RPMI7951 (cell line): ENCODE measurements at places on chromosomes 2 and 18.
A peak's percentile ranks its signal among the peaks of the same experiment; 100 is the strongest.

- DNase-seq: no peak
Observed at GRCh38 chr2:241067501-241068135, 34.5 kb downstream of the MTERF4 start.

GRCh38 chr2:42105330-42106256 lies 57.8 kb downstream of the PKDCC start:
- no peak for DNase-seq

DNA sequence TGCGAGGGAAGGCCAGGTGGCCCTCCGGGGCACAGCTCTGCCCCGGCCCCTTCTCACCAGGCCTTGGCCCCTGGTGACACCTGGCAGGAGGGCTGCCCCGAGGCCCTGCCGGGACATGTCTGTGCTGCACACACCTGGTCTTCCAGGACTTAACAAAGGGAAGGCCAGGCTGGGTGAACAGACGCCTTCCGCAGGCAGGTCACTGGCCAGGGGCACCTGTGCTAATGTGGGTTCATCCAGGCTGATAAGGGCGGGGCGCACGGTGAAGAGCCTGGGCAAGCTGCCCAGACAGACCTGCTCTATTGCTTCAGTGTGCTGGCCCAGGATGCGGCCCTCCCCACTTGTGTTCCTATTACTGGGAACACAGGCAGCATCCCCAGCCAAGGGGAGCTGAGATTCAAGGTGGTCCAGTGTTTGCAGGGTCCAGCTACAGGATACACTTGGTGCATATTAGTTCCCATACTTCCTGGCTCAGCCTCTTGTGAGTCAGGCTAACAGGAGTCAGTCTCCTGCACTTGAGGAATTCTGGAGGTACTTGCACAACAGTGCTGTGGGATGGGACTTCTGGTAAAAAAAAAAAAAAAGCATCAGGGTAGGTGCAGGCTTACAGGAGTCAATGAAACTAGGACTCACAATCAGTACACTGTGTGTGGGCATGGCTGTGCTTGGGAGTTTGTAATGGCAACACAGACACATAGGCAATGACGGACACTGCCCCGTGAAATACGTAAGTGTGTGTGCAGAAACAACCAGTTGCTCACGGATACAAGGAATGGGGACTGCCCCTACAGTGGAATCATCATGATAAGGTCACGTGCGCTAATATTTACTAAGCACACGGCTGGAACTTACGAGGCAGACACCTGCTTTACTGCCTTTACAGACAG lies 261.4 kb downstream of the TWIST2 start:
- no peak for DNase-seq

DNA sequence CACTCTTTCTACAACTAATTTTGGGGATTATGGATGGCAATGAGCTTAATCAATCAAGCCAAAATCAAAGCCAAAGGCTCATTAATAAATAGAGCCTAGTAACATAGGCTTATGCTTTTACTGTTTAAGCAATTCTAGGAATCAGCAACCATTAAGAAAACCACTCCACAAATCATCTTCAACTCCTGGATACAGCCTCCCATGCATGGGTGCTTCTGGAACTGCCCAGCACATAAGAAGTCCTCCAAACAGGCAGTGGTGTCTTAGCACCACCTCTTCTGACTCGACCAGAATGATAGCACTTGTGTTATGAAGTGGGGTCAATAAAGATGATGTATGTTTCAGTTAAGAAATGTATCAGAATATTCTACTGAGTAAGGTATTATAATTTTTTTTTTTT lies 104.4 kb upstream of the SERPINE2 start:
- DNase-seq: no peak

GRCh38 chr2:137824501-137824900 lies 139.8 kb upstream of the HNMT start:
- no peak for DNase-seq

- DNase-seq: no peak
Observed at GRCh38 chr2:88351249-88351601, 101.3 kb downstream of the FOXI3 start.

DNA sequence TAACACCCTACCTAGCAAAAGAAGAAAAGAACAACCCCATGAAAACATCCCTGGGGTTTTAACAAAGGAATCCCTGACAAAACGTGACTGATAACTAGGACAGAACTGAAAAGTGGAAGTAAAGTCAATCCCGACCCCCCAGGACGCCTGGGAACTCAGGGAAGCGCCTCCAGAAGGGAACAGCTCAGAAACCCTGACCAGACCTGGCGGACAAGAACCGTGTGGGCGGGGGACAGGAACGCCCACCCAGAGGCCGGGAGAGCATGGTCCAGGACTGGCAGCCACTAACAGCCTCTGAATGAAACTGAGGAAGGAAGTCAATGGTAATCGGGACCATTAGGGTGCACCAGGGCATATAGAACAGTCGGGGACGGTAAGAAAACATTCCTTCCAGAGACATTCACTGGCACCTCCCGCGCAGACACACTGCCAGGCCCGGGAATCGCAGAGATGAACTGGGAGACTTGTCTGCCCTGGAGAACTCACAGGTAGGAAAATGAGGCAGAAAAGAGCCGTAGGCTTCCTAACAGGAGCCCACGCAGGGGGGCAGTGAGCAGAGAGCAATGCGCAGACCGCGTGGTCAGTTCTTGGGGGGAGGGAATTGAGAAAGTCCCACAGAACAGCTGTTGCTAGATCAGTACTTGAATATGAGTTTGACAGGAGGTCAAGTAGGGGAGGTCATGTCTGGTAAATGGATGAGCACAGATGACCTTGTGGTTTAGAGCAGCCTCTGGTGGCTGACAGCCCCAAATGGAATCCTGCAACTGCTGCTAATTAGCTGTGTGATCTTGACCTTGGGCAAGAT lies 1.3 kb upstream of the TBC1D8 start:
- peak; percentile 79 for DNase-seq

- DNase-seq: peak; percentile 48
Observed at GRCh38 chr2:172095905-172096625, 6.6 kb downstream of the DLX2 start.

GRCh38 chr2:242051463-242051862 lies 181.9 kb downstream of the RTP5 start:
- DNase-seq: no peak

GRCh38 chr18:69564602-69565001 lies 163.9 kb downstream of the DOK6 start:
- no peak for DNase-seq

- DNase-seq: no peak
Observed at GRCh38 chr2:217325251-217325650, 465.4 kb upstream of the TNP1 start.

DNA sequence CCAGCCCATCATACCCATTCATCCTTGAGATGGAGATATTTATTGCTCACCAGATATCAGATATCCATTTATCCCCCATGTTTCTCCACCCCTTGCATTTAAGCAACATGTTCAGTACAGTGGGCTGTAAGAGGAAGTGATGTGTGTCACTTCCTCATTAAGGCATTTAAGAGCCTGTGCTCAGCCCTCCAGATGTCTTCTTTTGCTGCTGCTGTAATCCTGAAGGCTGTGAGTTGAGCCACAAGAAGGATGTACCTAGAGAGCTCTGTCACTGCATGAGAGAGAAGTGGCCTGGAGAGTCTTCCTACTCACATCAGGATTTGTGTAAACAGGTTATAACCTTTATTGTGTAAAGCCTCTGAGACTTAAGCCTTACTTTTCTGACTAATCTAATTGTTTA lies 151.8 kb upstream of the UNC80 start:
- DNase-seq: no peak

DNA sequence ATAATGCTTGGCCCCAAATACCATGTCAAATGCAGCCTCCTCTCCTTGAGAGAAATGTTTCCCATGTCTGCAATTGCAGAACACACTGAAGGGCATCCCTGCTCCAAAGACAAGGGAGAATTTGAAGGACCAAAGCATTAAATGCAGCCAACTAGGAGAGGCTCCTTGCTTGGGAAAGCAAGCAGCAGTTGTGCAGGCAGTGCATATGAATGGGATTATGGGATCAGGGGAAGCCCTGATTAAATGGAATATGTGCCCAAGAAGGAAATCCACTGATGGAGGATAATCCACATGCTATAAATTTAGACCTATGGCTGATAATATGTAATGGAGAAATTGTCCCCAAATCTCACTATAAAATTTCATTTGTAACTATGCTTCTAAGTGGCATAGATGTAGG lies 116.1 kb downstream of the NCKAP5 start:
- DNase-seq: no peak

- DNase-seq: no peak
Observed at GRCh38 chr2:98554116-98554861, 54.0 kb downstream of the COA5 start.

DNA sequence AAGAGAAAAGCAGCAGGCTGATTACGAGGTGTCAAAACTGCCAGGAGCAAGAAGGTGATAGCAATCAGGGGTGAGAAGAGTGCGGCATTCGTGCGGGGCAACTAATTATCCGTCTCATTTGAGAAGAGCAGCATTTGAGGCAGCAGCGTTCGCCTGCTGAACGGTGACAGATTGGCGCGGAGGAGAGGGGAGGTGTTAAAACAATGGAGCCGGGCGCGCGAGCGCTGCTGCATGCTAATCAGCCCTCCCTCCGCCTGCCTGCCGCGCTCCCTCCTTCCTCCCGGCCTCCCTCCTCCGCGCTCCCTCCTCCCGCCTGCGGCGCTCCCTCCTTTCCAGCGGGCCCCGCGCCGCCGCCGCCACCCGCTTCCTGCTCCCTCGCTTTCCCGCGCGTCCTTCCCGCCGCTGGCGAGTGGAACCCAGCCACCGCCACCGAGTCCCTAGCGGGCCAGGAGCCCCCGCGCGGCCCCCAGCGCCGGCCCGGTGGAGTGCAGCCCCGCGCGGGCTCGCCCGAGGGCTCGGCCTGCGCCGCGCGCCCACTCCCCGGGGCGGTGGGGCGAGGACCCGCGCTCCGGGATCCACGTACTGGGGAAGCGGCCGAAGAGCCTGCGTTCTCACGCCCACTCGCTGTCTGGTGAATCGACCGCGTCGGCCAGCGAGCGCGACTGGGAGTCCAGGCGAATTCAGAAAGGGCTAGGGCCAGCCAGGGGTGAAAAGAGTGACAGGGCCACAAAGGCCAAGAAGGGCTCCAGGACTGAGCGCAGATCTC lies 69.5 kb upstream of the PSMD14 start:
- DNase-seq: peak; percentile 67

DNA sequence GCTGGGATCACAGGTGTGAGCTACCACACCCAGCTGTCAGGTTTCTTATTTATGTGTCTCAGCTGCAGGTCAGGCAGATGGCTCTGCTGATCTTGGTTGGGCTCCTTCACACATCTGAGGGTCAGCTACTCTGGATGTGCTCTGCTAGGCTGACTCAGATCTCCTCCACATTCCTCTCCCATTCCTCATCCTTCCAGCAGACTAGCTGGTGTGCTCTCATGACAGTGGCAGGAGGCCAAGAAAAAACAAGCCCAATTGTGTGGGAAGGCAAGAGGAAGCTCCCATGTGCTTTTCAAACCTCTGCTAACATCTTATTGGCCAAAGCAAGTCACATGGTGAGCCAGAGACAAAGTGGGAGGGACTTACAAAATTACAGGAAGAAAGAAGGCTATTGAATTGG lies 11.7 kb upstream of the MSH6 start:
- peak; percentile 90 for DNase-seq

DNA sequence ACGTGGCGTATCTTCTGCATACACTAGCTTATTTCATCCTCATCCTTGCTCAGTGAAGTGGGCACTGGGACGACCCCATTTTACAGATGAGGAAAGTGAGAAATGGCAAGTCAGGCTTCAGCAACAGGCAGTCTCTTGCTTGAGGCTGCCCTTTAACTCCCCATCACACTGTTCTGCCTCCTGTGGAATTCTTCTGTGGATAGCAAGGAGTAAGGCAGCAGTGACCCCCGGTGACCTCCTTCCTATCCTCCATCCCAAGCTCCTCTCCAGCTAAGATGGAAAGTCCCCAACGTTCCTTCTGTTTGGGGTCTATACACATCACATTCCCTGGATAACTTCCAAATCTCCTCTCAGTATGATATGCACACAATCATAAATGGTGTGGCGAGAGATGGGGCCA lies 10.5 kb downstream of the ANKRD29 start:
- no peak for DNase-seq

DNA sequence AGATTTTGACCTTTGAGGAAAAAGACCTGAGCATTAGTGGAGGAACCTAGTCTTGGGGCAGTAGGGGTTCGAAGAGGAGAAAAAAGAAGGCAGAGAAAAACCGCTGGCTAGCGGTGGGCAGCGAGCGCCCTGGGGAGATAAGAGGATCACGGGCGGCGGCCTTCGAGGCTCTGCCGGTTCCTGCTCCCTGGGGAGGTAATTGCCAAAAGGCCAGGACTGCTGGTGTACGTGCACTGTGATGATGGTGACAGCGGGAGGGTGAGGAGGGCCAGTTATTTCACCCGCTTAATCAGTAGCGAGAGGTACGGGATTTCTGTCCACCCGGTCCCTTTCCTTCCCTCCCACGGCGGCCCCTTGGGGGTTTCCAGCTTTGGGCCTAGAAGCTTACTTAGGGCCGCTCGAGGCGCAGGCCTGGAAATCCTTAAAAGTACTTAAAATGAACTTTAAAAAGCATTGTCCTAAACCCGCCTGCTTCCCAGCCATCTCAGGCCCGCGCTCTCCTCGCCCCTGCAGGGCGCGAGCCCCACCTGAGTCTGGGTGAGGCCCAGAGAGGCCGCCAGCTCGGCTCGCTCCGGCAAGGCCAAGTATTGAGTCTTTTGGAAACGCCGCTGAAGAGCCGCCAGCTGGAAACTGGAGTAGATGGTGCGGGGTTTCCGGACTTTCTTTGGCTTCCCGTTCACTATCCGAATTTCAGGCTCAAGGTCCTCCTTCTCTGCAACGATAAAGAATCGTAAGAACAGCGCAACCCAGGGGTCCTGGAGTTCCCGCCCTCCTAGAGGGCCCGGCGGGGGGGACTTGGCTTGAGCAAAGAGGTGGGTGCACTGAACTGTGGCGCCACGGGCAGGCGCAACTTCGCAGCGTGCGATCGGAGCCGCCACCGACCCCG lies 1.5 kb downstream of the DLX2 start:
- no peak for DNase-seq

- no peak for DNase-seq
Observed at GRCh38 chr2:155633887-155634570, 698.5 kb downstream of the NR4A2 start.

- peak; percentile 15 for DNase-seq
Observed at GRCh38 chr2:207037896-207038295, 98.6 kb downstream of the CPO start.

- DNase-seq: peak; percentile 74
Observed at GRCh38 chr18:10072671-10073175, 158.9 kb downstream of the VAPA start.

DNA sequence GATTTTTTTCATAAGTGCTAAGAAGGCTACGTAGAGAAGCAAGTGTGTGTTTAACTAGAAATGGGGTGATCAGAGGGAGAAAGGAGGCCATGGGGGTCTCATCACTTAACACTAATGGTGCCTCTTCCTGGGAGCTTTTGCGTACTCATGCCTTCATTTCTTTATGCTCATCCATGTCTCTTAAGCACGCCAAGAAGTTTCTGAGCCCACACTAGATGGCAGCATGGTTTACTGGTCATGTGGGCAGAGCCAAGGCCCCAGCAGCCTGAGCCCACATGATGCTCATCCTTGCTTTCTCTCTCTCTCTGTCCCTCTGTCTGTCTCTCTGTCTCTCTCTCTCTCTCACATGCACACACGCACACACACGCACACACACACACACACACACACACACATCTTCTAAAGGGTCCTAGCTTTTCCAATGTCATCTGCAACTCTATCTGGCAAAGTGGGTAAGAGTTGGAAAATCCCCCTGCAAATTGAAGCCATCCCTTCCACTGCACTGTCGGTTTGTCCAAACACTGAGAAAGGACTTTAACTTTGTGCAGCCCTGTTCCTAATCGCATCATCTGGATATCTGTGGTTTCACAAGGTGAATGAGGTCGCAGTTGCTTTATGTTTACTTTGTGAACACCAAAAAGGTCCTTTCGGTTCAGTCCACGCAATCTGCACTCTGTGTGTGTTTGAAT lies 137.1 kb upstream of the CCDC68 start:
- DNase-seq: peak; percentile 73

- DNase-seq: no peak
Observed at GRCh38 chr2:85854897-85855296, 33.9 kb downstream of the ST3GAL5 start.
